Nephron progenitor cell (in vitro differentiated cells): ENCODE measurements at places on chromosomes 16 and 17.

GRCh38 chr17:8314797-8315763 lies 5.0 kb downstream of the ARHGEF15 start:
- H3K36me3 ChIP-seq: no peaks in the 10 kb centered on the region
- no peak overlapping the region for H3K27ac ChIP-seq
- peaks cover 70% of the 10 kb centered on the region for H3K27me3 ChIP-seq
- H3K4me1 ChIP-seq: peaks cover 49% of the 10 kb centered on the region

GRCh38 chr17:3992370-3992769 lies 28.1 kb upstream of the ATP2A3 start:
- no peak overlapping the region for H3K4me3 ChIP-seq
- no peak overlapping the region for H3K27ac ChIP-seq
- H3K27me3 ChIP-seq: peaks cover 31% of the 10 kb centered on the region
- H3K36me3 ChIP-seq: no peaks in the 10 kb centered on the region
- DNase-seq: no peak

DNA sequence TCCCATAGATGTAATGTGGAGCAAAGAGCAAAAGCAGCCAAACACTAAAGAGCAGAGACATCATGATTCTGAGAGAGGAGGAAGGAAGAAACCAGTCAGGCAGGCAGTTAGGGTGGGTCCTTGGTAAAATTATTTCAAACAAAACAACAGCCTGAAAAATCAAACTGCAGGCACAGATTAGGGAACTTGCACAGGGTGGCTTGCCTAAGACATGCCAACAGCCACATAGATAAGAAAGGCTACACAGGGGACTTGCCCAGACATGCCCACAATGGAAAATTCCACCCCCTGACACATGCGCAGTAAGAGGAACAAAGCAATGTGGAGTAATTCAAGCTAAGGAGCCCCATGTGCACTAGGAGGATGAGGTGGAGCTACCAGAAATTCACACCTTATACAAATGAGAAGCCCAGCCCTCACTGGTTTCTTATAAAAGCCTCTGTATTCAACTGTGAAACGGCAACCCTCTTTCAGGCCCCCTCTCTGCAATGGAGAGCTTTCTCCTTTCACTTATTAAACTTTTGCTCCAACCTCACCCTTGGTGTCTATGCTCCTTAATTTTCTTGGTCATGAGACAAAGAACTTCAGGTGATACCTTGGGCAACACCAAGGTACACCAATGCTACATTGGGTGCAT lies 7.3 kb upstream of the GAS7 start:
- DNase-seq: no peak
- no peak overlapping the region for H3K4me3 ChIP-seq
- peaks cover 15% of the 10 kb centered on the region for H3K27me3 ChIP-seq
- peaks cover 4% of the 10 kb centered on the region for H3K36me3 ChIP-seq
- H3K4me1 ChIP-seq: peaks cover 13% of the 10 kb centered on the region
- H3K27ac ChIP-seq: no peak overlapping the region

- DNase-seq: peak; percentile 29
- peaks cover 78% of the 10 kb centered on the region for H3K4me1 ChIP-seq
- H3K36me3 ChIP-seq: peaks cover 35% of the 10 kb centered on the region
- no peaks in the 10 kb centered on the region for H3K27me3 ChIP-seq
- H3K27ac ChIP-seq: peak overlapping the region; percentile 97
Observed at GRCh38 chr17:48052956-48053757, 5.0 kb downstream of the NFE2L1 start.

DNA sequence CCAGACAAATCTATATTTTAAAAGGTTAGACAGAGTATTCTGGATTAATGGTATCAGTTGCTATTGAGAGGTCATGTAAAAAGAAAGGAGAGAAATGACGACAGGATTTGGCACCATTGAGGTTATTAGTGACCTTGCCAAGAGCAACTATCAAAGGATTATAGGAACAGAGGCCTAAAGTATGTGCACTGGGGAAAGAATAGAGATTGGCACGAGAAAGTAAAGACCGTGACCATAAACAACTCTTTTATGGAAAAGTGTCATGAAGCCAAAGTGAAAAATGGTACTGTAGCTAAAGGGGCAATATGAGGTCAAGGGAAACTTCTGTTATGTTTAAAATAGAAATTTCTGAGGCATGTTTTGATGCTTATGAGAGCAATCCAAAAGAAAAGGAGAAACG lies 115.2 kb upstream of the KIF2B start:
- H3K36me3 ChIP-seq: no peaks in the 10 kb centered on the region
- no peak overlapping the region for H3K4me3 ChIP-seq
- H3K27me3 ChIP-seq: no peaks in the 10 kb centered on the region
- H3K27ac ChIP-seq: no peak overlapping the region
- DNase-seq: no peak

DNA sequence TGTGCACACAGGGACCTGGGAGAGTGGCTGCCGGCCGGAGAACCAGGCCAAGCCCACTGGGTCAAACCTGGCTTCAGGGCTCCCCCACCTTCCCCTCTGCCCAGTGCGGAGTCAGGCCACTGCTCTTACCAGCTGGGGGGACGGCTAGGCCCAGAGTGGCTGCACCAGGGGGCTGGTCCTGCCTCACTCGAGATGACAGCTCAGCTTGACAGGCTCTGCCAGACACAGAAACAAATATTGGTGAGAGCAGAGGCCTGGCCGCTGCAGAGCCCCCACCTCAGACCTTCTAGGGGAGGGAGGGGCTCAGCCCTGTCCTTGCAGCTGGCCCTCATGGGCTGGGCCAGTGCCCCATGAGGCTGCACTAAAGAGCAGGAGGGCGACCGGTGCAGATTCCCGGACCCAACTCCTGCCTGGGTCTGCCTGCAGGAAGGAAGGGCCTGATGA lies 4.5 kb downstream of the NUDT16L1 start:
- H3K4me3 ChIP-seq: no peak overlapping the region
- DNase-seq: no peak
- H3K36me3 ChIP-seq: peaks cover 18% of the 10 kb centered on the region

DNA sequence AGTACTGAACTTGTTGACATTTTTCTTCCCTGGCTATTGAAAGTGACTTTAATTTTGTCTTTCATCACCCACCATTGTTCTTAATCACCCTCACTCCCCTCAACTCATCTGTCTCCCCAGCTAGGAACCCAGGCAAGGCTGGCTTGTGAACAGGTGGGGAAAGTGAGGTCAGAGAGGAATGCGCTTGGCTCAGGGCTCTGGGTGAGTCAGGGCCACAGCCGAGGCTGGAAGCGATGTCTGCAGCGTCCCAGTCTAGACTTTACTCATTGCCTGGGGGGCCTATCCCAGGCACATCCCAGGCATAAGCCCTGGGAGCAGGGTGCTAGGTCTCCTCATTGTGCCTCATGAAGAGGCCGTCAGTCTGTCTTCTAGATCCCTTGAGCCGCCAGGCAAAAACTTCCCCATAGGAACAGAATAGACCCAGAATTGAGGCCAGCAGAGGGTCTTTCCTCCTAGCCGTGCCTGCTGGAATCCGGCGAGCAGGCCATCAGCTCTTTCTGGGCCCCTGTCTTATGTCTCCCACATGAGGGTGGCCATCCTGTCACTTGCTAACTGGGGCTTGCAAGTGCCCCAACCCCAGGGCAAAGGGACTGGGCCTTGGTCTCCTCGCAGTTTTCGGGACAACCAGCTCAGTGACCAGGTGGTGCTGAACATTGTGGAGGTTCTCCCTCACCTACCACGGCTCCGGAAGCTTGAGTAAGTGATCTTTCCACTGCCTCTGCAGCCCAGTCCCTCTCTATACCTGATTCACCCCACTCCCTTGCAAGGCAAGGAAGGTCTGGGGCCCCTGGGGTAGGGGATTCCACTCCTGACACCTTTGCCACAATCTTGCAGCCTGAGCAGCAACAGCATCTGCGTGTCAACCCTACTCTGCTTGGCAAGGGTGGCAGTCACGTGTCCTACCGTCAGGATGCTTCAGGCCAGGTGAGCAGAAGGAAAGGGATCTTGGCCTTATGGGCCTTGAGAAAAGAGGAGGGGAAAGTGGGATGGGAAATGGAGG lies 40.1 kb downstream of the NLRC5 start:
- no peak for DNase-seq
- no peak overlapping the region for H3K27ac ChIP-seq
- H3K27me3 ChIP-seq: peaks cover 28% of the 10 kb centered on the region
- no peaks in the 10 kb centered on the region for H3K4me1 ChIP-seq
- H3K4me3 ChIP-seq: no peak overlapping the region

GRCh38 chr17:61453566-61454380 lies 1.6 kb downstream of the TBX4 start:
- peaks cover 99% of the 10 kb centered on the region for H3K27me3 ChIP-seq
- no peak for DNase-seq
- peaks cover 50% of the 10 kb centered on the region for H3K4me1 ChIP-seq
- H3K36me3 ChIP-seq: no peaks in the 10 kb centered on the region

DNA sequence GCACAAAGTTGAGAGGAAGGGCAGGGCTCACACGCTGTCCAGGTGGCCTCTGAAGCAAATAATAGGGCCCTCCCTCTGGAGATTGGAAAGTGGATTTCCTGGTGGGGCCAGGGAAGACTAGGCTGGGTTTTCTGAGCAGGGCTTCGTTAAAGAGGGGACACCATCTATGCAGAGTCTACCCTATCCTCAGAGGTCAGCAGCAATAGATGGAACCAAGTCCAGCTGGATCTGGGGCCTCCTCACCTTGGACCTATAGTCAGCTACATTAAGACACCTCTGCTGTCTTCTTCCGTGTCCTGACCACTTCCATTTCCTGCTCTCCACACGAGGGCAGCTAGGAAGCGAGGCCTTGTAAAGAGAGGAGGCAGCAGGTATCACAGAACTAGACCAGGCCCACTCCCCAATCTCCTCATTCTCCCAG lies 14.7 kb upstream of the ST6GALNAC1 start:
- H3K4me1 ChIP-seq: peaks cover 35% of the 10 kb centered on the region
- no peaks in the 10 kb centered on the region for H3K27me3 ChIP-seq
- H3K27ac ChIP-seq: no peak overlapping the region

DNA sequence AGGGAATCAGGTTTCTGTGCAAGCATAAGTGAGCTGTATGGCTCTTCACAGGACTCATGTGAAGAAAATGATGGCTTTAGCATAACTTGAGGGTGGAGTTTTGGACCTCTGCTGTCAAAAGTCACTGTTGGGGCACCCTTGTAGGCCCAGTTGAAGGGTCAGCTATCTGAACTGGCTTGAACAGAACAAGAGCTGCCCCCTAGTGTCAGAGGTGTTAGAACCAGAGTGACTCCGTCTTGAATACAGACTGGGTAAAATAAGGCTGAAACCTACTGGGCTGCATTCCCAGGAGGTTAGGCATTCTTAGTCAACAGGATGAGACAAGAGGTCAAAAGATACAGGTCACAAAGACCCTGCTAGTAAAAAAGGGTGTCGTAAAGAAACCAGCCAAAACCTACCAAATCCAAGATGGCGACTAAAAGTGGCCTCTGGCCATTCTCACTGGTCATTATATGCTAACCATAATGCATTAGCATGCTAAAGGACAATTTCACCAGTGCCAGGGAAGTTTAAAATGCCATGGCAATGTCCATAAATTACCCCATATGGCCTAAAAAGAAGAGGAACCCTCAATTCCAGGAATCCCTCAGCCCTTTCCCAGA lies 484.0 kb upstream of the ERCC4 start:
- H3K36me3 ChIP-seq: no peaks in the 10 kb centered on the region
- peaks cover 9% of the 10 kb centered on the region for H3K27me3 ChIP-seq
- no peak overlapping the region for H3K27ac ChIP-seq
- no peak overlapping the region for H3K4me3 ChIP-seq

DNA sequence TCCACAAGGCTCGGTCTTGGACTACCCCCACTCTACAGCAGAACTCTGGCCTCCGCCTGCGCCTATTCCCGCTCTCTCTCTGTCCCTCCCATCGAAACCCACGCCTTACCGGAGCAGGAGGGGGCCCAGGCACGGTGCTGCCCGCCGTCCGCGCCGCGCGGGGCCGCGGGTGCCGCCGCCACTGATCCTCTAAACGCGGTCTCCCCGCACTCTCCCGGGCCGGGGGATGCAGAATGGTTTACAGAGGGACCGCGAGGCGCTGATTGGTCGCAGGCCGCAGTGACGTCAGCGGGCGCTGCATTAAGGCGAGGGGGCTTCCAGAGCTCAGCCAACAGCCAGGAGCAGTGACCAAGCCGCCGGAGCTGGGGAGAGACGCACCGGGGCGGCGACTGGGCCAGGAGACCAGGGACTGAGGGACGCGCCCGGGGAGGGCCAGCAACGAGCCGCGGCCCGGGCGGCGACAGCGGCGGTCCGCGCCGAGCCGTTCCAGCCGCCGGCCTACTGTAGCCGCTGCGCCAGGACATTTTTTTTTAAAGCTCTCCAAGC lies 747 bp upstream of the LHX1 start:
- no peaks in the 10 kb centered on the region for H3K36me3 ChIP-seq
- no peak overlapping the region for H3K27ac ChIP-seq
- H3K4me3 ChIP-seq: peak overlapping the region; percentile 90
- H3K4me1 ChIP-seq: peaks cover 81% of the 10 kb centered on the region
- peak; percentile 84 for DNase-seq

- H3K27ac ChIP-seq: no peak overlapping the region
- no peak for DNase-seq
- H3K4me3 ChIP-seq: no peak overlapping the region
Observed at GRCh38 chr16:65445313-65446260, 323.7 kb upstream of the CDH11 start.

GRCh38 chr16:1335996-1336395 lies 2.6 kb downstream of the BAIAP3 start:
- peak; percentile 69 for DNase-seq
- no peaks in the 10 kb centered on the region for H3K36me3 ChIP-seq
- H3K4me3 ChIP-seq: no peak overlapping the region
- peaks cover 71% of the 10 kb centered on the region for H3K27me3 ChIP-seq

- H3K4me3 ChIP-seq: no peak overlapping the region
- peaks cover 20% of the 10 kb centered on the region for H3K4me1 ChIP-seq
- no peak for DNase-seq
- peaks cover 57% of the 10 kb centered on the region for H3K36me3 ChIP-seq
Observed at GRCh38 chr16:75038036-75038858, 39.4 kb downstream of the ZNRF1 start.

GRCh38 chr16:24766057-24766456 lies 36.6 kb downstream of the TNRC6A start:
- peaks cover 44% of the 10 kb centered on the region for H3K36me3 ChIP-seq
